ENCODE measurements at places on chromosomes 16 and 17.

- DNase-seq = no peak
Observed at GRCh38 chr17:41428591-41429291, 4.4 kb upstream of the KRT37 start.

DNA sequence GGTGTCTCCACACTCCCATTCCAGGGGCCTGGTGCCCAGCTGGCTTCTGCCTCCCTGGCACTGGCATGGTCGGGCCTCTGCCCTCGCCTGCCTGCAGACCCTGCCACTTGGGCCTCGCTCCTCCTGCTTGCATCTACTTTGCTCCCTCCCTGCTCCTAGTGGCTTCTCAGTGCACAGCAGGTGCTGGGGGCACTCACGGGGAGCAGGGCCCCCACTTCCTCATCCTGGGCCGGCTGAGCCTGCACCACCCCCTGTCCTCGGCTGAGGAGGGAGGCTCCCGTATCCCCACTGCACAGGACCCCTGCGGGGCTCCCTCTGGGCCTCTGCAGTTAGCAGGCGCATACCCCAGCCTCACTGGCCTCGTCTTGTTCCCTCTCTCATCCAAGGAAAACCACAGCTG lies 35.2 kb downstream of the CIBAR2 start:
- no peak for DNase-seq

- no peak for DNase-seq
Observed at GRCh38 chr16:14497245-14498082, 132.6 kb downstream of the PARN start.

GRCh38 chr16:67926181-67926750 lies 5.4 kb downstream of the CTRL start:
- no peak for DNase-seq

- DNase-seq = peak; percentile 65
Observed at GRCh38 chr16:11796227-11797165, 562 bp downstream of the ZC3H7A start.

DNA sequence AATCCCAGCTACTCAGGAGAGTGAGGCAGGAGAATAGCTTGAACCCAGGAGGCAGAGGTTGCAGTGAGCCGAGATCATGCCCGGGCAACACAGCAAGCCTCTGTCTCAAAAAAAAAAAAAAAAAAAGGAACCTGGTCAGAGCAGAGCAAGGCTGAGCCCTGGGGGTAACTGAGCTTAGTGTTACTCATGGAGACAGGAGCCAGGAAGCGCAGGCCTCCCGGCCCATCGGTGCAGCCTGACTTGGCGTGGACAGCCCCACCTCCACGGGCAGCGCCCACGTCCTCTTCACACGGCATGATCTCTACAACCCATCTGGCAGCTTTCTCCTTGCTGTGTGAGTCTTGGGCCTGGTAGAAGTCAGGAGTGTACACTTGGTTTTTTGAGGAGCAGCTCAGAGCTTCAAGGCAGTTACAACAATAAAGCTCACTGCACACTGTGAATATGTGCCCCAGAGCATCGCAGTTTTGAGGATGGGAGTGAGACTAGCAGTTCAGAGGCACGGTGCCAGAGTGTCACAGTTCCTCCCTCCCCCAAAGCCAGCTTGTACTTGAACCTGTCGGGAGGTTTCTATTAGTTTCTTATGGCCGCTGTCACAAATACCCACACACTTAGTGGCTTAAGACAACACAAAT lies 129.9 kb downstream of the RAP1GAP2 start:
- DNase-seq = no peak

GRCh38 chr16:75497558-75497957 lies 2.3 kb upstream of the CHST6 start:
- no peak for DNase-seq

DNA sequence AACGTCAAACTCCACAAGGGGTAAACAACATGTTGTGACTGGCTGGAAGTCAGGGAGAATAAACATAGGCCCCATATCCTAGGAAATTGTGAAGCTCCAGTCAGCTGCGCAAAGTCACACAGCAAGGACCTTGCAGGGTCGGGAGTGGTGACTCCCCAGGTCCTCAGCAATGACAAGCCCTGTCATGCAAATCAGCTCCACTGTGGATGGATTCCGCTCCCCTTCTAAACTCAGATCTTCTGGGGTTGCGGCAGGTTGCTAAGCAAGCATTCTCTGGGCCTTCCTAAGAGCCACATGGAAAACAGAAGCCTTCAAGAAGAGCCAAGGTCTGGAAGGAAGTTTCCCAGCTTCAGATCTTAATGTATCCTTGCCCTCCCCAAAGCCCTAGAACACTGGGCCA lies 28.9 kb upstream of the MYO18A start:
- DNase-seq = no peak

DNA sequence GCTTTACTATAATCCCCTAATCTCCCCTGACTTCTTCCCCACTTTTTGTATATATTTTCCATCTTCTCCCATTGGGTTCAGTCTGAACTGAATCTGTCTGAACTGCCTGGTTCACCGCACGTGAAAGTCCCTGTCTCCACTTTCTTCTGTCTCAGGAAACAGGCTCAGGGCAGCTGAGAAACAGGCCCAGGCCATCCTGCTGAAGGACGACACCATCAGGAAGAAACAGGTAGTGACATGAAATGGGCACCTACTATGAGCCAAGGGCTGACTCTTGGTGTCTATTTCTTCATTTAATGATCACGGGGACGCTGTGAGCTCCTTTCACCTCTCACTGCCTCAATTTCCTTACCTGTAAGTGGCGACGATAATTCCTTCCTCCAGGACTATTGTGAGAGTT lies 90.5 kb upstream of the HSBP1 start:
- no peak for DNase-seq

Measured in activated CD8-positive, alpha-beta memory T cell treated with anti-CD3 and anti-CD28 coated beads for 24 hours (primary cell).